ENCODE measurements at places on chromosomes 3 and 15.
A peak's percentile ranks its signal among the peaks of the same experiment; 100 is the strongest.

DNA sequence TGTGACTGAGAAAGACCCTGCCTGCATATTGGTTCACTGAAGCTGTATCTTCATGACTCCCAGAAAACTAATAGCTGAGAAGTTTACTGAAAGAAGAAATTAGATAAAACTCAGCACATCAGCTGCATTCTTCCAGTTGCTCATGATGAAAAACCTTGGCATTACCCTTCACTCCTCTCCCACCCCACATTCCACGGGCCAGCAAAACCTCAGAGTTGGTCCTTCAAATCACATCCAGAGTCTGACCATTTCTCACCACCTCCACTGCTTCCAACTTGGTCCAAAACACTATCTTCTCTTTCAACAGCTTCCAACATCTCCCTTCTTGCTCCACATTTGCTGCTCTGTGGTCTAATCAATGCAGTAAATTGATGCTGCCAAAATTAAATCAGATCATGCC is 97.1 kb downstream of the CD47 start:
- no peak for DNase-seq

- peak; percentile 49 for DNase-seq
Measured at GRCh38 chr3:180063783-180064182, 27.0 kb upstream of the PEX5L start.

GRCh38 chr3:108566599-108566998 is 22.6 kb downstream of the CIP2A start:
- DNase-seq: no peak

DNA sequence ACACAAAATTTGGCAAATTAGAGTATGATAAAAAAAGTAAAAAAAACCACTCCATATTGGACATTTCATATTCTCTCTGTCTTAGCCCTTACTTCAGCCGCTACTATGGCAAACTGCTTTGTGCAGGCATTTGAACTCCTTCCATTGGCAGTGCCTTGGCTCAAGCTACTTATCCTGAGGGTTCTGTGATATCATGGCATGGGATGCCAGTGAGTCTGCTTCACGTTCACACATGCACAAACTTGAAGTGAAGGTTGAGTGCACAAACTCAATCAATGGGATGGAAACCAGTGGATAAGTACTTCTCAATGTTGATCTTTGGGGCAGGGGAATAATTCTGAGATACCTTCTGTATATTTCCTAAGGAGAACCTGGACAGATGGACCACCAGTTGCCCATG is 117.2 kb downstream of the IL20RB start:
- no peak for DNase-seq

DNA sequence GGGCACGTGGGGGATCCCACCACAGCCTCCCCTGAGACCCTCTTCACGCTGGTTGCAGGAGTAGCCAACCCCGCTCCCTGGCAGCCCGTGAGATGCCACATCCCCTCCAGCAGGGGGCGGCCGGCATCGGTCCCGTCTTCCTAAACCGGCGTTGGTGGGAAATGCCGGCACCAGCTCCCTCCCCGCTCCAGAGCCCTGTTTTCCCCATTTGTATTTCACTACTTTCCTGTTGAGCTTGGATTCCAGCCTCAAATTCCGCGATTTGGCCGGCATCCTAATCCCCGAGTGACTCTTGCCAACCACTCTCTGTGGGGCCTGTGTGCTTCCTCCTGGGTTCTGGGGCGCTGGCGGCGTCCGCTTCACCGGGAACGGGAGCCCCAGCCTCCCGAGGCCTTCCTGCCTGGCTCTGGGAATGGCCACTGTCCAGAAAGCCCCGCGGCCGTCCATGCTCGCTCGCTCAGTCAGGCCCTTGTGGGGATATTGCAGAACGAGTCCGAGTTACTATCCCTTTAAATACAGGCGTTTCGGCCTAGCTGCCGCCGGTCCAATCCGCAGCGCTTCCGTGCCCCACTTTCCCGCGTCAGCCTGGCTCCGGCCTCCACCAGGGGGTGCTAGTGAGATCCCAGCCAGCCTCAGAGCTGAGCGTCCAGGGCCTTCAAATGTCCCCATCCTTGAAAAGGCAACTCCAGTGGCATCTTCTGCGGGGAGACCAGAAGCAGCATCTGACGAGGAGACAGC is 8.1 kb upstream of the ADAMTS17 start:
- DNase-seq: peak; percentile 65

DNA sequence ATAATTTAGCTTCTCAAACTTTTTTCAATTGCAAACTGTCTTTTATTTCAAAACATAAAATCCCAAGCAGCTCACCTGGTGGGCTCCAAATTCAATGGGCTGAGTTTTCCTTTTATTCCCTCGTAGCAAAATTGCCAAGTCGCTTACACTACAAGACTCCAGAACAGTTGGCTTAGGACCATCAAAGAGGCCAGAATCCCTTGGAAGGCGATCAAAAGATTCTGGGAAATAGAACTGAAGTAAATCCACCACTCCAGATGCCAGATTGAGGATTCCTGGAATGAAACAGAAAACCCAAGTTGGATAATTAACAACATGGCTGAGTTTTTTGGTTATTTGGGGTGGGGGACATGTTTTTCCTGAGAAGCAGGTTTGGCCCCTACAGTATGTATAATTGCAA is 87.7 kb upstream of the DCLK3 start:
- no peak for DNase-seq

DNA sequence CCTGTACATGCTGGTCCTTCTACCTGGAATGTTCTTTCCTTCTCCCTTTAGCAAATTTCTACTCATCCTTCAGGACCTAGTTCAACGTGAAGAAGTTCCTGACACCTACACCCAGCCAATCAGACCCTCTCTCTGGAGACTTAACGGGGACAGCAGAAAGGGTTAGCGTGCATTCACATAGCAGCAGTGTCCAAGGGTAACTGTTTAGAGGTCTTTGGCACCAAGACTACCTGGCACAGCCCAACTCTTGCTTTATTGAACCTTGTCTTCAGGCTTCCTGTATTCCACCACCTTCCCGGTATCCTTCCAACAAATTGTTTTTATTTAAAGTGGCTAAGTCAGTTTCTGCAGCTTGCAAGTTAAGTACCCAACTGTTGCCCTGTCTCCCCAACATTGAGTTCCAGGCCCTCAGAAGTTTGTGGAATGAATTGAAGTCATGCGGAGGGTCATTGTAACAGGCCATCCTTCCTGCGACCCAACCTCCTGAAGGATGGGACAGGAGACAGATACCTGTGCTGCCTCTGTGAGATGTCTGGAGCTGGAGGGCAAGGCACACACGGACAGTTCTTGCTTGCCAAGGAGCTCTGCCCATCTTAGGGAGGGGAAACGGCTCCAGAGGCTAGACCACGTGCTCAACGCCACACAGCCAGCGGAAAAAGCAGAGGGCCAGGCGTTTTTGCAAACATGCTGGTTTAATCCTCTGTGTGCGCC is 14.4 kb upstream of the WNT7A start:
- no peak for DNase-seq

DNA sequence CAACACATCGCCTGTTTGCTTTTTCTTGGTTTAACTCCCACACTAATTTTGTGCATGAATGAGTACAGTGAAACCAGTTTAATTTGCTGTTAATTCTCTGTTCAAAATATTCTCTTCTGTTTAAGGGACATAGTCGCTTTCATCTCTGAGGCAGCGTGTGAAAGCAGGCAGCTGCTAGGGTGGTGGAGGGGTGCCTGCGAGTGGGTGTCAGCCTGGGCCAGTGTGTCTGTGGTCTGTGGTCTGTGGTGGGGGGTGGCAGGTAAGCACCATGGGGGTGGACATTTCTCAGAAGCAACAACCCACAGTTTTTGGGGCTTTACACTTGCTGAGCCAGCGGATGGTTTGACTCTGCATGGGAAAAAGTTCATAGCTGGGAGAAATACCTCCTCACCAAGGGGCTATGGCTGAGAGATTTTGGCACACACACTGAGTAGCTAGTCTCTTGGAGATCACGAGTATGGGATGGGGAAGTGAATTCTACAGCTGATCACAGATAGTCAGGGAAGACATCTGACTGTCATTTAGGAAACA is 109.2 kb downstream of the EPHB1 start:
- DNase-seq: no peak

- DNase-seq: no peak
Measured at GRCh38 chr15:93052090-93052879, 36.7 kb downstream of the RGMA start.

GRCh38 chr15:67097930-67098740 is 32.7 kb downstream of the SMAD3 start:
- peak; percentile 42 for DNase-seq

DNA sequence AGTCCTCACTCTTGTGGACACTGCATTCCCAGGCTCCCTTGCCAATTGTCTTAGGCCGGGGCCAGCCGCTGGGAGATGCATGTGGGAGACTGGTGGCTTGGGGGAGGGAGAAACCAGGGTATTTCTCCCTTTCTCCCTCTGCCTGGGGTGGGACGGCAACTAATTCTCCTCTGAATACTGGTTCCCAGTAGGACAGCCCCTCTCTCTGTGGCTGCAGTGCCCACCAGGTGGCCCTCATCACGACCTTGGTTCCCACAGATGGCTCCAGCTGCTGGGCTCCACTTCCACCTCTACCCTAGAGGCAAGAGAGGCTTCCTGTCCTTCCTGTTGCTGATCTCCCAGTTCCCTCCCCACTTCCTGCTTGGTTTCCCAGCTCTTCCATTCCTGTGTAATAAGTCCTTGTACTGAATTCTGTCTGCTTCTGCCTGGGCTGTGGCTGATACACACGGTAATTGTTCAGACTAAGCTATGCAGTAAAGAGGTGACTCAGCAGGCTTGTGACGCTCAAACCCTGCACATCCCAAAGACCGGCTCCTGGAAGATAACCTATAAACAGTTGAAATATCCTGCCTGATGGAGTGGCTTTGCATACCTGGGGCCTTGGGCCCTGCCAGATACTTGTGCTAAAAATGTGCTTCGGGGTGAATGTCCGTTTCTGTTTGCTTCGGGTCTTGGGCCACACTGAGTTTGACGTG is 20.4 kb upstream of the COPG1 start:
- DNase-seq: peak; percentile 85

DNA sequence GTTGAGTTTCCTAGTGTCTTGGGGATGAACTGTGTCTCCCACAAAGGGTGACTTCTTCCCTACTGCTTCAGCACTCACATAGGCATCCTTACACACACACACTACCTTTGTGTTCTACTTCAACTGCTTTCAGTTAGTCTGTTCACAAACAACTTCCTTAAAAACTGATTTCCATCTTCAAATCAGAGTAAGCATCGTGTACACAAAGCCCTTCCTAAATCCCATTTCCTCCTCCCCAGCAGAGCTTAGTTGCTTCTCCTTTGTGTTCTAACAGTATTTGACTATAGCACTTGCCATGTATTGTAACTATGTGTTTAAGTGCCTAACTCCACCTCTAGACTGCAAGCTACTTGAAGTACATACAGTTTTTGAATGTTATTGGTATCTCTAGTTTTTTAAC is 71.7 kb downstream of the TNIK start:
- DNase-seq: no peak

GRCh38 chr3:195270079-195270816 is 711 bp downstream of the XXYLT1 start:
- DNase-seq: no peak

- DNase-seq: no peak
Measured at GRCh38 chr15:80309769-80310384, 57.9 kb upstream of the CTXND1 start.

DNA sequence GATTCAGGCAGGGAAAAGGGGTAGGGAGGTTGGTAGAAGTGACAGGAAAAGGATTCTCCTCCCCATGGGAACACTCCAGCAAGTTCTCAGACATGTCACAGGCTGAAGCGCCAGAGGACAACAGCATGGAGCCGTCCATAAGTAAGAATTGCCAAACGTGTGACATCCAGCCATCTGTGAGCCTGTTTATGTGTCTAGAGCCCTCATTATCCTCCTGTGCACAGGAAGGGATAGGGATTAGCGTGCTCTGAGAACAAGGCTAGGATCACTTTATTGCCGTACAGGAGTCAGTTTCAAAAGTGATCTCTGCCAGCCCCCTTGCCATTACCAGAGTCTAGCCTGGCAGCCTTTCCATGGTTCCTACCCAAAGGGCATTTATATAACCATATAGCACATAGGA is 549.5 kb downstream of the NTRK3 start:
- no peak for DNase-seq

DNA sequence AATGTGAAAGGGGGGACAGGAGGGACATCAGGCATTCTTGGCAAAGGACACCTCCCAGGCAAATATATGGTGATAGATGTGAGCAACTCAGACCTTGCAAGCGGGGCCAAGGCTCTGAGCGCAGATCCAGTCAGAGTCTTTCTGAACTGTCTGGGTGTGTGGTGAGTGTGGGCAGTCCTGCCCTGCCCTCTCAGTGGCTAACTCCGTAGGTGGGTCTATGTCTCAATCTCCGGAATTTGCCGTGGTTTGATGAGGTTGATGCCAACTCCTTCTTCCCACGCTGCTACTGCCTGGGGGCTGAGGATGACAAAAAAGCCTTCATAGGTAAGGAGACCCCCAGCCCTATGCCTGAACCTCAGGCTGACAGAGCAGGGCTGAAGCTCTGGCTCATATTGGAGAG is 7.4 kb downstream of the TTLL3 start:
- no peak for DNase-seq

- DNase-seq: no peak
Measured at GRCh38 chr3:129950318-129951046, 24.0 kb upstream of the TRH start.

- peak; percentile 31 for DNase-seq
Measured at GRCh38 chr3:190131329-190131728, 10.6 kb upstream of the P3H2 start.

DNA sequence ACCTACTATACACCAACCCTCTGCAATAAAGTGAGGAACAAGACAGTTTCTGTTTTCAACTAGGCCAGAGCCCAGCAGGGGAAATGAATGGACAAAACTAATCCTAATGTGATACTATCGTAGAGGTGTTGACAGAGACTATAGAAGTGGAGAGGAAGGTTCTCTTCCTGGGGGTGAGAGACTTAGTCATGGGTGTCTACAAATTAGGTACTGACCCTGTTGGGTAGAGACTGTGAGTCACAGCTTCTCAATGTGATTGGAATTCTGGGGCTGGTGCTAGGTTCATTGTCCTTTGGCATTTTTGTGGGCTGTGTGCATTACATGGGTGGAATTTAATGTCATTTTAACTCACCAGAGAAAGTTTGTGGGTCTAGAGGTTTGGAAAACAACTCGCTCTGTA is 79.3 kb downstream of the ADAMTSL3 start:
- peak; percentile 69 for DNase-seq

- no peak for DNase-seq
Measured at GRCh38 chr15:42363942-42364341, 4.6 kb downstream of the CAPN3 start.

GRCh38 chr3:193119926-193120325 is 121.1 kb upstream of the PLAAT1 start:
- DNase-seq: no peak

DNA sequence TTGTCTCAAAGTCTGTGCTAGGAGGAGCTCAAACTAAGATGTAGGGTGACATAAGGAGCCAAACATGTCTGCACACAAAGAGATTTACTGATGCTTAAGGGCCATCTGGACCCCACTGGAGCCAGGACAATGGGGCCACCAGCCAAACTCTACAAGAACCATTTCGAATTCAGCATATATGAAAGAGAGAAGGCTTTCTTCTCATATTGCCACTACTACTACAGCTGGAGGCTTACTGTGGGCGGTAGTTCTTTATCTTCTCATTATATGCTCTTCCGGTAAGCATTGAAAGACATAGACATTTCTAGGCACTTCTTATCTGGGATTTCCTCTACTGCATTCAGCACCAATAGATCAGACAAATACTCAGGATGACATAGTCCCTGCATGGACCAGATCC is 404.4 kb upstream of the PROK2 start:
- no peak for DNase-seq

Data from PC-9 (cell line).